CD4-positive, alpha-beta T cell treated with Interleukin-4 for 4 hours (primary cell): ENCODE measurements at places on chromosomes 7 and 10.

DNA sequence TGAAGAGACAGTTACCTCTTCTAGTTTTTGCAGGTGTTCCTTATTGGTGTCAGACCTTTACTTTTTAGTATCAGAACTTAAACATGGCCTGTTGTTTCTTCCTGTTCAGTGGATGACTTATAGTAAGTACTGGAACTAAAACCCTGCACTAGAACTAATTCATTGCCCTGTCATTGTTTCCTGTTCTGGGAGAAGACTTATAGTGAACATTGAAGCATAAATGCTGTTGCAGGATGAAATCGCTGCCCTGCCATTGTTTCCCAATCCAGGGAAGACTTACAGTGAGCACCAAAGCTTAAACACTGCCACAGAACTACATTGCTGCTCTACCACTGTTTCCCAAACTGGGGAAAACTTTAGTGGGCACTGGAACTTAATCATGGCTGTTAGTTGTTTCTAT, 13.1 kb downstream of the IPMK start:
- no peak for DNase-seq

DNA sequence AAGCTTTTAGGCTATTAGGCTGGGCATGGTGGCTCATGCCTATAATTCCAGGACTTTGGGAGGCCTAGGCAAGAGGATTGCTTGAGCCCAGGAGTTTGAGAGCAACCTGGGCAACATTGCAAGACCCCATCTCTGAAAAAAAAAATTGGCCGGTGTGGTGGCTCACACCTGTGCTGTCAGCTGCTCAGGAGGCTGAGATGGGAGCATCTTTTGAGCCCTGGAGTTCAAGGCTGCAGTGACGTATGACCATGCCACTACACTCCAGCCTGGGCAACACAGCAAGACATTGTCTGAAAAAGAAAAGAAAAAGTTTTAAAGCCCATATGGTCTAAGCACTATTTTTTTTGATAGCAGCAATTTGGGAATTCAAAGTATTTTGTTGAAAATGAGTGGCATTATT, 15.8 kb upstream of the SEC61A2 start:
- no peak for DNase-seq

DNA sequence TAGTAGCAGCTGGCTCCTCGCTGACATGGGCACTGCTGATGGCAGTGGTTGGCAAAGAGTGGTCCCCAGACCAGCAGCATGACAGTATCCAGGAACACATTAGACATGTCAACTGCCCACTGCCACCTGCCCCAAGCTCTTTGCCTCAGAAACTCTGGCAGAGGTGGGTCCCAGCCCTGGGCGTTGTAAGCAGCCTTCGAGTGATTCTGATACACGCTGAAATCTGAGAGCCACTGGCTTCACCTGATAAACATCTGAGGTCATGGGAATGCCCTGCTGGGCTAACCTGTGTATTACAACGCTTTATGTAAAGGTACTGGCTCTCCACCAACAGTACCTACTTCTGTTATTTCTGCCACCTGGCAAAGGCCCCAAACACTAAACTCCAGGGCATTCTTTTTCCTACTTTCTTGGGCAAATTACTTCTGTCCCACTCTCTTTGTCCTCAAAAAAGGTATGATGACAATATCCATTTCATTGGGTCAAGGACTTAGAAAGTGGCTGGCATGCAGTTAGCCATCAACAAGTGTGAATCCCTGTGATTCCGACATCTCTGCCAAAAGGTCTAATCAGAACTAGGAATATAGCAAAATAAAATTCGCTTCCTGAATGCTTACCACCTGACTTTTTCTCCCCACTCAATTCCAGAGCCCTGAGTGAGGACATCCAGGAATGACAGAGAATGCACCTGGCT, 9.2 kb downstream of the SGMS1 start:
- no peak for DNase-seq

GRCh38 chr7:115662120-115662519, 368.4 kb downstream of the TFEC start:
- DNase-seq = no peak

DNA sequence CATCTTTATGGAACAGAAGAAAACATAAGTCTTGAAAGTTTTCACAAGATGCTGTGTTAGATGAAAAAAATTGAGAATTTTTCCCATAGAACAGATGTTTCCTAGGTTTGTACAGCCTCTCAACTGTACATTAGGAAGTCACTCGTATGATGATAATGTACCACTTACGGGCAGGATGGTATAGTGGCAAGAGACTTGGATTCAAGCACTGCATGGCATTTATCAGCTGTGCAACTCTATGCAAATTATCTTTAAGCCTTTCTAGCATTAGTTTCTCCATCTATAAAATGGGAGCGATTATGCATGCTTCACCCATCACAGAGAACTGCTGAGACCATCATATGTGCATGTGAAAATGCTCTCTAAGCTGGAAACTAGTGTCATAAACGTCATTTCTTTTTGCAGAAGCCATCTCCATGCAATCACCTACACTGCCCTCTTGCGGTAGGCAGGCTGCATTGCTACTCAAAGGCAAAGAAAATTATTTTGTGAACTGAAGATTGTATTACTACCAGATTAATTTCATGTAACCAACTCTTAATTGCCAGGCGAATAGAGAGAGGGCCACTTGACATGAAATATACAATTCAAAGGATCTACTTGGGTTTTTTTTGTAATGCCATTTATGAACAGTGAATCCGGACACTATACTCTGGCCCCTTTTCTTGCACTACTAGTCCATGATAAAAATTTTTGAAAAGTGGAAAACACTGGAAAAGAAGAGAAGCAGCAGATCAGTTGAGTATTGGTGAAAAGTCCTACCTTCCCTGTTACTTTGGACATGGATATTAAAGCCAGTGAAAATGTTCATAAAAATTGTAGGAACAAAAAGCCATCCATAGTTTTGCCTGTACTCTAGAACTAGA, 102.3 kb downstream of the JAZF1 start:
- DNase-seq = peak; percentile 70
